Urothelium cell line (cell line): ENCODE measurements at places on chromosomes 4 and X.

DNA sequence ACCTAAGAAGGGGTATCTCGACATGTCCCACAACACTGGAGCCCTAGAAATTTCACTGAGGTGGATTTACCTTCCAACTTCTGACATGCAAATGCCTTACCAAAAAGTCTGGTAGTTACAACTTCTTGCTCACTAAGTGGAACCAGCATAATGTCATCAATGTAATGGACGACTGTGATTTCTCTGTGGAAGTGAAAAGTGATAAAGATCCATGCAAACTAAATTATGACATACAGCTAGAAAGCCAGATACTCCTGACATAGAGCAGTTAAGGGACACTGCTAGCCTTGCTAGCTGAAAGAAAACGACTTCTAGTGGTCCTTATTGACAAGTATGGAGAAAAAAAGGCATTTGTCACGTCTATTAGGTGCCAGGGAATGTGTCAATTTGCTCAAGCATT, 191.1 kb downstream of the MAB21L2 start:
- no peak for DNase-seq

- no peak for DNase-seq
Measured at GRCh38 chr4:168509786-168510185, 12.9 kb downstream of the PALLD start.

DNA sequence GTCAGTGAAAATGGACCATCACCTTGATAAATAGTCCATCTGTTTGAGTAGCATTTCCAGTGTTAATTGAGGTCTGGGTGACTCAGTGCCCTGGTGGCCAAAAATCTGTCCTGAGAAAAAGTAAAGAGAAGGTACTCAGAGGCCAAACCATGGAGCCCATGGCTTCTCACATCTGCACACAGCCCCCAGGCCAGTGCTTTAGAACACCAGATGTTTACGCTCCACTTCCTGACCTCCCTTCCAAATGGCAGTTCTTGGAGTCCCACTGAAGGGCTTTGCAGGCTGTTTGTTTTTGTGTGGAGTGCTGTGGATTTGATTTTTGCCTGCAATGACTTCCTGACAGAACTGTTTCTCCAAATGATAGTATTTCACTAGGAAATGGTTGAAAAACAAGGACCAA, 60.2 kb upstream of the GPC4 start:
- DNase-seq, result no peak

- DNase-seq, result no peak
Measured at GRCh38 chrX:47664737-47665136, 5.8 kb upstream of the UXT start.

DNA sequence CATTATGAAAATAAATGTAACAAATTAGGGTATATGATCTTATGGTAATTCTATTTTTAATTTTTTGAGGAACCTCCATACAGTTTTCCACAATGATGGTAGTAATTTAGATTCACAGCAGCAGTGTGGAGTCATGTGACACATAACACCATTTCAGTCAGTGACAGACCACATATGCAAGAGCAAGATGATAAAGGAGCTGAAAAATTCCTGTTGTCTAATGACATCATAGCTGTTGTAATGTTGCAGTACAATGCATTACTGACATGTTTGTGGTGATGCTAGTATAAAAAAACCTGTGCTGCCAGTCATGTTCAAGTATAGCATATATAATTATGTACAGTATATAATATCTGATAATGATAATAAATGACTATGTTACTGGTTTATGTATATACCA, 28.5 kb downstream of the EMCN start:
- DNase-seq, result no peak
